ENCODE measurements at places on chromosomes 4 and X. TPM values are rescaled to one million over a fixed set of nuclear protein-coding genes. Genes with fewer than 3 reads are reported as not detected.

- no peak for DNase-seq
These were observed 221.1 kb downstream of the PTTG2 start for GRCh38 chr4:38181286-38181685.

GRCh38 chr4:149370785-149371420 lies 444.7 kb downstream of the IQCM start:
- peak; percentile 65 for DNase-seq

DNA sequence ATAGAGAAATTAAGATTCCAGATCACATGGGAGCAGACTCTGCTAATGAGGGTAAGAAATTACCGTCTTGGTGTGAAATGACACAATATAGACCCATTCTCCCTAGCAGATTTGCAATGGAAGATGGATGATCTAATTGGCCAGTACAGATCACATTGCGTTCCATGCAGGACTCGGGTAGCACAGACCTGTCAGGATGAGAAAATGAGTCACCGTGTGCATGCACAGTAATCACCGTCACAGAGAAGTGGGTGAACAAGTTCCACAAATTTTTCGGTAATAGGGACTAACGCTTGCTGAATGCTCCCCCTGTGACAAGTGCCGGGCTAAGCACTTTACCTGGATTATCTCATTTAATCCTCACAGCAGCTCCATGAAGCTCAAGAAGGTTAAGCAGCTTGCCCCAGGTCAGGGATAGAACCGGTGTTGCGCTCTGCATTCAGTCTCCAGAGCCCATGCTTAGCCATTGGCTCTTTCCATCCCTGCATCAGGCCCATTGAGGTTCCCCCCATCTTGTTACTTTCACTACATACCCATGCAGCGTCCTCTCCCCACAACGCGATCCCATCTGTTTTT lies 375.6 kb downstream of the FBXW7 start:
- peak; percentile 27 for DNase-seq

DNA sequence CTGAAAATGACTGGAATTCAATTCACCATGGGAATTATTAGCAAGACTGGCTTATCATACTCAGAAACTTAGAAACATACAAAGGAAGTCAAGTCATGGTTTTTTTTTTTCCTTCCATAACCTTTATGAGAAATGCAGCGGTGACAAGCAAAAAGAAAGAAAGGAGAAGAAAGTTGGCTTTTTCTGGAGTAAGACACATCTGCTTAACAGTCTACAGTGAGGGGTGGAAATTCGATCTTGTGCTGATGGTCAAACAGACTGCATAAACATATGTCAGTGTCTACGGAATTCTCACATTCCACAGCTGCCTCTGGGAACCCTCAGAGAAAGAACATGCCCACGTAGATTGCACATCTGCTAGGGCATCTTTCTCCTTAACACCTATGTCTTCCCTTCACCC lies 54.6 kb downstream of the PROM1 start:
- DNase-seq = no peak

- DNase-seq = no peak
These were observed 64.8 kb downstream of the KIF4A start for GRCh38 chrX:70354716-70355115.

DNA sequence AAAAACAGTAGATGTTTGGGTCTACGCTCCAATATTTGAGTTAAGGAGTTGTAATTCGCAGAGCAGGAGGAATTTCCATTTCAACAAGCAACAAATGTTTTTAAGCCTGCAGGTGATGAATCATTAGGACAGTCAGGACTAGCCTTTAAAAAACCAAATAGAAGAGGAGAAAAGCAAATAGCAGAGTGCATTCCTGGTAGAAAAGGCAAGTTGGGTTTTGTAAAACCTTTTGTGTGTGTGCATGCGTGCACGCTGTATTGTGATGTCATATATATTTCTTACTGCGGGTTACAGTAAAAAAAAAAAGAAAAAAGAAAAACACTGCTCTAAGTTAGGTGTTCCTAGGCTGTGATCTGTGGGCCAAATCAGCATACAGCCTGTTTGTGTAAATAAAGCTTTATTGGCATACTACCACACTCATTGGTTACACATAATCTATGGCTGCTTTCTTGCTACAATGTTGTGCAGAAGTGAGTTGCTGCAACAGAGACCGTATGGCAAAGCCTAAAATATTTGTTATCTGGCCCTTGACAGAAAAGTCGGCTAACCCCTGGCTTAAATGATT lies 135.6 kb downstream of the MID1 start:
- DNase-seq = peak; percentile 65

DNA sequence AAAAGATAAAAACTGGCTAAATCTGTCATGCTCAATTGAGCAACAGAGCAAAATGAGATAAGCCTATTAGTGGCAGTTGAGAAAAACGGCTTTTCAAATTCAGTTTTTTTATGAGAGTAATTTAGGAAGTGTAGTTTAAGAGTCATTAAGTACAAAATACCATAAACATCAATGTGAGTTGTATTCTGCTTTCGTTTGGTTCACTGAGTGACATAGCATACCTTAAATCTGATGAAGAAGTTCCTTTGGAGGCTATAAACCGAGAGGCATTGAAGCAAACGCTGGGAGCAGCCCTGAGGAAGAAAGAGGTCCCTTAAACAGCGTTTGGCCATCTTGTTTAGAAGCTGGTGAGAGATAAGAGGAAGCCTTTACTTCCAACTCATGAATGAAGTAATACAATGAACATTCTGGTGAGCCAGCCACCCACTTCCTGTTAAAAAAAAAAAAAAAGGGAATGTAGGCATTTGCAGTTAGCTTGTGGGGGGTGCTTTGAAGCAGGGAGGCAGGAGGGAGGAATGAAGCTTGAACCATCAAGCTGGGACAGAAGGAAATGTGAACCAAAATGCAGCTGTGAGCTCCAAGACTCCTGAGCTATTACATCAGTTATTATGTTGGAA lies 132.3 kb downstream of the ZNF330 start:
- DNase-seq = peak; percentile 22

DNA sequence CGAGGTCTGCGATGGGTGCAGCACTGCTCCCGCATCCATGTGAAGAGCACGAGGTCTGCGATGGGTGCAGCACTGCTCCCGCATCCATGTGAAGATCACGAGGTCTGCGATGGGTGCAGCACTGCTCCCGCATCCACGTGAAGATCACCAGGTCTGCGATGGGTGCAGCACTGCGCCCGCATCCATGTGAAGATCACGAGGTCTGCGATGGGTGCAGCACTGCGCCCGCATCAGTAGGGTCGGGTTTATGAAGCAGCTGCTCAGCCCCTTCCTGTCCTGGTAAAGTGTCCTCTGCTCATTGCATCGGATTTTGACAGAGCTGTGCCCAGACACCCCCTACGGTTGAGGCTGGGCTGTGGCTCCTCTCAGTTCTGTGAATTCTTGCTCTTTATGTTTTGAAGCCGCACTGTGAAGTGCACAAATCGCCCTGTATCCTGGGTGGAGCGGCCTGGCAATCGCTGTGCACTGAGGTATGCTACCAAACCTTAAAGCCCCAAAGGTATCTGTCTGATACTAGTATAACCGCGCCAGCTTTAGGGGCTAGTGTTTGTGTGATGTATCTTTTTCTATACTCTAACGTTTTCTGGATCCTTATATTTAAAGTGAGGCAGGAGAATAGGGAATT lies 98.7 kb downstream of the CPZ start:
- no peak for DNase-seq

DNA sequence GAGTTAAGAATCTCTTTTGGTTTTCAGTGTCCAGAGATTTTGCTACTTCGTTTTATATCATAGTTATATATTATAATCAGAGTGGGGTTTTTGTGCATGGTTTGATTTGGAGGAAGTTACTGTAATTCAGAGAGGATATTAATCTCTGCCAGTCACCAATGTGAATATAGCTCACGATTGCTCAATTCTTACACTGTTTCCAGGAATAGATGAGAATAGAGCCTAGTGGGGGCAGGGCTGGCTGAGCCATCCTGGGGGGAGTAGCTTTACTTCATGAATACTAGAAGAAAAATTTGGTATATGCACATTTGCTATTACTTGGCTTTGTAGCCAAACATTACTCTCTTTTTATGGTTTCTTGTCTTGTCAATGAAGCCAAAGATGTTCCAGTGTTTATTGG lies 60.9 kb upstream of the TRPC3 start:
- DNase-seq = no peak

DNA sequence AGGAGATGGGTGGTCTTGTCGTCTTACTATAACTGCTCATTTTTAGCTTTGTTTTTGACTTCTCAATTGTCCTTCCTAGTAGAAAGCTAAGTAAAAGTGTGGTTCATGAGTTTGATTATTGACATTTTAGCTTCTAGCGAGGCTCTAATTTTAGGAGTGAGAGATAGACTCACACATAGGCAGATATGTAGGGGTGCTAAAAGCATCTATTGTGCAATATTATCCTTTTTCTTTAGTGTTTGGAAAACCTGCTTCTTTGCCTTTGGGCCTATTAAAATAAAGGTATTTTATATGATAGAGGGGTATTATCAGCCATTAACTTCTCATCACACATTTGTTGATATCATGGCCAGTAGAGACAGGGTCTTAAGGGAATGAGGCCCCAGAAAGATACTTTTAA lies 195.3 kb downstream of the SPRY1 start:
- DNase-seq = no peak

GRCh38 chr4:8697826-8698225 lies 105.3 kb downstream of the CPZ start:
- no peak for DNase-seq

GRCh38 chr4:20426028-20426427 lies 174.3 kb downstream of the SLIT2 start:
- DNase-seq = no peak

GRCh38 chr4:94127707-94128328 lies 79.8 kb upstream of the SMARCAD1 start:
- peak; percentile 33 for DNase-seq

GRCh38 chr4:102988429-102989020 lies 31.0 kb downstream of the SLC9B1 start:
- no peak for DNase-seq

DNA sequence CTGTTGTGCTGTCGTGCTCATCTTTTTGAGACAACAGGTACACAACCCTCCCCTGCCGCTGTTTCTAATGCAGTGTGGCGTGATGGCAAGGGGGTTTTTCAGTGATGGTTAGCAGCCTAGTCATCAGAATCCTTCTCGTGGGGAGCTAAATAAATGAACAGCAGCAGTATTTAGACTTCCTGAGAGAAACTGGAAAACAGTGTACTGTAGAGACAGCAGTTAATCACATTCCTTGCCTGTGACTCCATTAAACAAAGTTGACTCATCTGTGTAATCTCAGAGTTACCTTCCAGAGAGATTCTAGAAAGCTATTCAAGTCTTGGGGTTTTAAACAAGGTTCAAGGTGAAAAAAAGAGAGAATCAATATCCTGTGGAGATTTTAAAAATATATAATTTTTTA lies 1753.2 kb upstream of the PCDH7 start:
- peak; percentile 69 for DNase-seq

DNA sequence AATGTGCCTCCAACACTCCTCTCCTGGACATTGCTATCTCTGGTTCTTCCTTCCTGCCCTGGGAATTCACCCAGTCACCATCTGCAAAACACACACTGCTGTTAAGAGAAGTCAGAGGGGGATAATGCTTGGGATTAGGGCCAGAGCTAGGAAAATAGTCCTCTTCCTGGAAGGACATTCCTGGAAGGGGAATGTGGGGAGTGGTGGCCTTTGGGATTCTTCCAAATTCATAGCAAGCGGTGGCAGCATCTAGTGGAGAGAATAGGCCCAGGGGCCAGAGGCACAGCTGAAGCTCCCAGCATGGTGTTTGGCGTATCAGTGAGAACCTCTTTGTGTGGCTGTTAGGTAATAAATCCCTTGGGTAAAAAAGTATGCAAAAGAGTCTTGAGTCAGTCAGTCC lies 34.3 kb downstream of the SHROOM4 start:
- DNase-seq = no peak

DNA sequence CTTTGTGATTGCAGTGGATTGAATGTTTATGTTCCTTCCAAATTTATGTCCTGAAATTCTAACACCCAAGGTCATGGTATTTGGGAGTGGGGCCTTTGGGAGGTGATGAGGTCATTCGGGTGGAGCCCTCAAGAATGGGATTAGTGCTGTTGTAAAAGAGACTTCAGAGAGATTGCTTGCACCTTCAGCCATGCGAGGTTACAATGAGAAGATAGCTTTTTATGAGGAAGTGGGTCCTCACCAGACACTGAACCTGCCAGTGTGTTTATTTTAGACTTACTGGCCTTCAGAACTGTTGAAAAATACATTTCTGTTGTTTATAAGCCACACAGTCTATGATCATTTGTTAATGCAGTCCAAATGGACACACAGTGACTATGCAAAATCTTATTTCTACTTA lies 161.0 kb upstream of the GPRIN3 start:
- DNase-seq = no peak

GRCh38 chrX:106987488-106987887 lies 12.5 kb downstream of the MORC4 start:
- no peak for DNase-seq

DNA sequence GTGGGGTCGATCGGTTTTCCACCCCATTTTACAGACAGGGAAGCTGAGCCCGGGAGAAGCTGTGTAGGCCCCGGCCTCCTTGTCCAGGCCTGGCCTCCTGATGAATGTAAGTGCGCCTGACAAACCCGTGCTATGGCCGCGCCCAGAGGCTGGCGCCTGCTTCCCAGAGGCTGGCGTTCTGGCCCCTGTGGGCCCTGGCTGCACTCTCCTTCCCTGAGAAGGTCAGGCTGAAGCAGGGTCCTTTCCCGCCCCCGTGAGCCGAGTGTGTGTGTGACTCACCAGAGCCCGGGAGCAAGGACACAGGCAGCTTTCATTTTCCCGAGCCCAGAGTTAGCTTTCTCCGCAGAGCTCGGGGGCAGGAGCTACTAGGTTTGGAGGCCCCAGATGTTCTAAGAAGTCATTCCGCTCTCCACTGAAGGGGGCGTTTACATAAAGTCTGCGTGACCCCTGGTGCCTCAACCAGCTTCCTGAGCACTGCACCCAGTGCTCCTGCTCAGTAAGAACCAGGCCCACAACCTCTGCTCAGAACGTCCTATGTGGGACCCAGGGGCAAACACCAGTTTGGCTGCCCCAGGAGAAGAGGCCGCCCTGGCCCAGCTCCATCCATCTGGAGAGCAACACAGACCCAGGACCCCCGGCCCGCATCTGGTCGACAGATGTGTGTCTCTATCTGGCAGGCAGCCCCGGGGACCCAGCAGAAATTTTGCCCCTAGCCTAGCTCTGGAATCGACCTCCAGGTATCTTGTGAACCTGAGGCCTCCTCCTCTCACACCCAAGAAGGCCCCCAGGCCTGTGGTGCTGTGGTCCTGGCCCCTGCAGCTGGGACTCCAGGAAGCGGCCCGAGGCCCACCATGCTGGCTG lies 13.6 kb downstream of the UVSSA start:
- DNase-seq = no peak

GRCh38 chr4:24211856-24212255 lies 322.0 kb upstream of the PPARGC1A start:
- no peak for DNase-seq

DNA sequence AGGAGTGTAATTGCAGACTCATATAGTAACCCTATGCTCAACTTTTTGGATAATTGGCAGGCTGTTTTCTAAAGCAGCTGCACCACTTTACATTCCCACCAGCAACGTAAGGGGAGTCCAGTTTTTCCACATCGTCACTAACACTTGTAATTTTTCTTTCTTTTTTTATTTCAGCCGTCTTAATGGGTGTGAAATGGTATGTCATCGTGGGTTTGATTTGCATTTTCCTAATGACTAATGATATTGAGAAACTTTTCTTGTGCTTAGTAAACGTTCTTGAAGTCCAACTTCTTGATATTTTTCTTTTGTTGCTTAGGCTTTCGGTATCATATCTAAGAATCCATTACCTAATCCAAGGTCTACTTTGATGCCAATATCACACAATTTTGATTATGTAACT lies 95.3 kb upstream of the IL1RAPL1 start:
- DNase-seq = no peak

The CXCL8 gene
- 360 TPM for total RNA-seq

The UNC5C gene
- not detected for total RNA-seq

The TEX11 gene
- not detected for total RNA-seq

The BMP2K gene
- 24.5 TPM for total RNA-seq

The MAGED2 gene
- 61.4 TPM for total RNA-seq

The RPGR gene
- total RNA-seq = 9.3 TPM

The SLC2A9 gene
- 0.11 TPM for total RNA-seq

The RBM46 gene
- total RNA-seq = not detected
